ENCODE measurements at places on chromosomes 16 and 17. TPM values are rescaled to one million over a fixed set of nuclear protein-coding genes. Genes with fewer than 3 reads are reported as not detected.

DNA sequence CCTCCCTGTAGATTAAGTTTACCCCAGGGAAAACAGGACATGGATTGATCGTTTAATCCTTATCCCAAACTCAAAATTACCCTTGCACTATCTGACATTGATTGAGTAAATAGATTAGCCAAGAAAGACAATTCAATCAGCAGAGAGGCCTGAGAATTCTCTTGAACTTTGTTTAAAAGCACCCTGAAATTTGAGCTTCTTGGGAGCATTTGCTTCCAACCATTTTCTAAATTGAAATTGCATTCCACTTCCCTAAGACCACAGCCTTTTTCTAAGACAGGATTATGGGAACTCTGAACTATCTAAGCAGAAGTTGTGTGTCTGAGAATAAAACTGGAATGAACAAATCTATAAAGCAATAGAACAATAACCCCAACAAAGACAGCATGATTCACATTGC is 76.6 kb upstream of the TNRC6A start:
- H3K4me3 ChIP-seq: no peak overlapping the region
- H3K36me3 ChIP-seq: no peaks in the 10 kb centered on the region
- DNase-seq: no peak
- no peak overlapping the region for H3K27ac ChIP-seq
- H3K27me3 ChIP-seq: no peaks in the 10 kb centered on the region

DNA sequence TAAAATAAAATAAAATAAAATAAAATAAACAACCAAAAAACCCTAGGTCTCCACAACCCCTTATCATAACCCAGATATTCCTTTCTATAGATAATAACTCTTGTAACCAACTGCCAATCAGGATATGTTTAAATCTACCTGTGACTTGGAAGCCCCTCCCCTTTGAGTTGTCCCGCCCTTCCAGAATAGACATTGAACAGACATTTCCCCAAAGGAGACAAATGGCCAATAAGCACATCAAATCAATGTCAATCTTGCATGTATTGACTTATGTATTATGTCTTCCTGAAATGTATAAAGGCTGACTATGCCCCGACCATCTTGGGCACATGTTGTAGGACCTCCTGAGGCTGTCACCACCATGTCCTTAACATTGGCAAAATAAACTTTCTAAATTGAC is 1.5 kb upstream of the MAPK7 start:
- peaks cover 32% of the 10 kb centered on the region for H3K36me3 ChIP-seq
- H3K27me3 ChIP-seq: no peaks in the 10 kb centered on the region
- no peaks in the 10 kb centered on the region for H3K4me1 ChIP-seq
- peak overlapping the region; percentile 92 for H3K4me3 ChIP-seq
- H3K27ac ChIP-seq: peak overlapping the region; percentile 82

FOXJ1 gene
- total RNA-seq: 0.15 TPM

DNA sequence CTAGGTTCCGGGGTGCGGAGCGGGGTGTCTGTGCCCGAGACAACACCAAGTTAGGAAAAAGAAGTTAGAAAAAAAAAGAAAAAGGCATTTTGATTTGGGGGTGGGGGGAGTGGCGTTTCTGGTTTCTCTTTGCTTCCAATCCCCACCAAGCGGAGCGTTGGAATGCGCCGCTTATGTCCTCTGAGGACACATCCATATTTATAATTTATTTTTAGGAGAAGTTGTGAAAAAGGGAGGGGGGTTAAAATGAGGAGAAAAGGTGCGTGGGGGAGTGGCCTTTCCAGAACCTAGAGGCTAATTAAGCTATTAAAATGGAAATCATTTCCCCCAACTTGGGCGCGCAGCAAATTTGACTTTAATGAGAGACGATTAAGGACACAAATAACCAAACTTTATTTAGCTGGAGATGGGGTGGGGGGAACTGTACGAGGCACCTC is 232.1 kb downstream of the MRTFB start:
- no peak overlapping the region for H3K27ac ChIP-seq
- DNase-seq: no peak
- H3K36me3 ChIP-seq: peaks cover 25% of the 10 kb centered on the region
- H3K4me3 ChIP-seq: peak overlapping the region; percentile 82
- peaks cover 23% of the 10 kb centered on the region for H3K4me1 ChIP-seq

GRCh38 chr17:64096037-64096436 is 33.9 kb downstream of the ERN1 start:
- DNase-seq: no peak
- no peaks in the 10 kb centered on the region for H3K27me3 ChIP-seq
- peaks cover 16% of the 10 kb centered on the region for H3K36me3 ChIP-seq
- H3K27ac ChIP-seq: peak overlapping the region; percentile 68

GRCh38 chr16:69820926-69821541 is 58.9 kb downstream of the WWP2 start:
- H3K27me3 ChIP-seq: no peaks in the 10 kb centered on the region
- no peak overlapping the region for H3K27ac ChIP-seq
- no peak for DNase-seq

CEMP1 gene
- total RNA-seq: 0.86 TPM

TK1 gene
- total RNA-seq: 89.7 TPM

WNT9B gene
- total RNA-seq: not detected

SLFN12 gene
- total RNA-seq: 0.44 TPM

C16orf92 gene
- total RNA-seq: not detected

GRCh38 chr17:69335058-69335457 is 8.1 kb upstream of the ABCA5 start:
- no peak for DNase-seq
- no peaks in the 10 kb centered on the region for H3K36me3 ChIP-seq
- no peak overlapping the region for H3K4me3 ChIP-seq
- peak overlapping the region; percentile 10 for H3K27ac ChIP-seq
- no peaks in the 10 kb centered on the region for H3K27me3 ChIP-seq

AATK gene
- total RNA-seq: not detected

GRCh38 chr16:82682767-82683166 is 56.0 kb downstream of the CDH13 start:
- H3K27me3 ChIP-seq: peaks cover 58% of the 10 kb centered on the region
- DNase-seq: no peak
- no peaks in the 10 kb centered on the region for H3K4me1 ChIP-seq
- H3K27ac ChIP-seq: no peak overlapping the region

- H3K4me1 ChIP-seq: peaks cover 8% of the 10 kb centered on the region
- H3K27me3 ChIP-seq: peaks cover 34% of the 10 kb centered on the region
- H3K36me3 ChIP-seq: no peaks in the 10 kb centered on the region
Observed at GRCh38 chr17:81020767-81021497, 14.0 kb upstream of the BAIAP2 start.

DNA sequence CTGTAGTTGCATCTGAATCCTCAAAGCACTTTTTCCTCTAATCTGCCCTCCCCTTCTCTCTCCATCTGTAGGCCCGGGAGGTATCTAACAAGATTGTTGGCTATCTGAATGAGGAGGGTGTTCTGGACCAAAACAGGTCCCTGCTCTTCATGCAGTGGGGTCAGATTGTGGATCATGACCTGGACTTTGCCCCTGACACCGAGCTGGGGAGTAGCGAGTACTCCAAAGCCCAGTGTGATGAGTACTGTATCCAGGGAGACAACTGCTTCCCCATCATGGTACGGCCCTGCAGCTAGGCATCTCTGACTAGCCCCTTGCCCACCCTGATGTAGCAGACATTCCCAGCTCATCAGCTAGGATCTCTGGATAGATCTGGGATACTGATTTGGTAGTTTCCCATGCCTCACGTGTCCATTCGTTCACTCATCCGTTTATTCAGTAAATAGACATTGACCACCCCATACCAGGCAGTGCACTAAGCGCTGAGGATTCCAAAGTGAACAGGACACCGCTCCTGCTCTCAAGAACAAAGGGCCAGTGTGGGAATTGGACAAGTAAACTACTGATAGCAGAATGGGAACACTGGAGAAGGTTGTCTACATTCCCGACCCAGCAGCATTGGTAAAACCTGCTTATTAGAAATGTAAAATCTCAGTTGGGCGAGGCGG is 12.1 kb downstream of the LPO start:
- no peak overlapping the region for H3K4me3 ChIP-seq
- DNase-seq: no peak
- H3K4me1 ChIP-seq: no peaks in the 10 kb centered on the region
- no peaks in the 10 kb centered on the region for H3K36me3 ChIP-seq

DNA sequence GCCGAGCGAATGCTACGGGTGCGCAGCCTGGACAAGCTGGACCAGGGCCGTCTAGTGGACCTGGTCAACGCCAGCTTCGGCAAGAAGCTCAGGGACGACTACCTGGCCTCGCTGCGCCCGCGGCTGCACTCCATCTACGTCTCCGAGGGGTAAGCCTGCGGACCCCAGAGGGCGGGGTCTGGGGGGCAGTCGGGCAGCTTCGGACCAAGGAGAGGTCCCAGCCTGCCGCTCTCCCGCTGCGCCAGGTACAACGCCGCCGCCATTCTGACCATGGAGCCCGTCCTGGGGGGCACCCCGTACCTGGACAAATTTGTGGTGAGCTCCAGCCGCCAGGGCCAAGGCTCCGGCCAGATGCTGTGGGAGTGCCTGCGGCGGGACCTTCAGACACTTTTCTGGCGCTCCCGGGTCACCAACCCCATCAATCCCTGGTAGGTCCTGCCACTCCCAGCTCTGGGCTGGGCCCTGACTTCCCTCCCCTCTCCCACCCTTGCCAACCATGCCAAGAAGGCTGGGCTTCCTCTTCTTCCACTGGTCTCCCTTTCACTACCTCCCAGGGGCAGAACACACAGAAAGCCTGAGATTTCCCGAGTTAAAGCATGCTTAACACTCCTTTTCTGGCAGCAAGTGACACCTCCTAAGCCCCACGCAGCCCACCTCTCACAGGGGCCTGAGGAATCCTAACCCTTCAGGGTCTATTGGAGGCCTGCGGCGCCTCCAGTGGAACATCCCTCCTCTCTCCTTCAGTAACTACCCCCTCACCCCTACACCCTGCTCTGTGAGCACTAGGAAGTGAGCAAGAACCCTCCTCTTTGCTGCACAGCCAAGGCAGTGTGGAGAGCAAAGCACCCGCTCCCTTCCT is 3.2 kb downstream of the NAGS start:
- peaks cover 44% of the 10 kb centered on the region for H3K36me3 ChIP-seq
- H3K27me3 ChIP-seq: peaks cover 34% of the 10 kb centered on the region
- peaks cover 18% of the 10 kb centered on the region for H3K4me1 ChIP-seq
- peak overlapping the region; percentile 80 for H3K4me3 ChIP-seq
- DNase-seq: no peak

ZG16B gene
- 15.5 TPM for total RNA-seq

- peak; percentile 74 for DNase-seq
- H3K27ac ChIP-seq: peak overlapping the region; percentile 76
- peak overlapping the region; percentile 20 for H3K4me3 ChIP-seq
- peaks cover 10% of the 10 kb centered on the region for H3K27me3 ChIP-seq
- peaks cover 13% of the 10 kb centered on the region for H3K36me3 ChIP-seq
- peaks cover 18% of the 10 kb centered on the region for H3K4me1 ChIP-seq
Observed at GRCh38 chr16:65965628-65966027, 400.9 kb upstream of the CDH5 start.

DNA sequence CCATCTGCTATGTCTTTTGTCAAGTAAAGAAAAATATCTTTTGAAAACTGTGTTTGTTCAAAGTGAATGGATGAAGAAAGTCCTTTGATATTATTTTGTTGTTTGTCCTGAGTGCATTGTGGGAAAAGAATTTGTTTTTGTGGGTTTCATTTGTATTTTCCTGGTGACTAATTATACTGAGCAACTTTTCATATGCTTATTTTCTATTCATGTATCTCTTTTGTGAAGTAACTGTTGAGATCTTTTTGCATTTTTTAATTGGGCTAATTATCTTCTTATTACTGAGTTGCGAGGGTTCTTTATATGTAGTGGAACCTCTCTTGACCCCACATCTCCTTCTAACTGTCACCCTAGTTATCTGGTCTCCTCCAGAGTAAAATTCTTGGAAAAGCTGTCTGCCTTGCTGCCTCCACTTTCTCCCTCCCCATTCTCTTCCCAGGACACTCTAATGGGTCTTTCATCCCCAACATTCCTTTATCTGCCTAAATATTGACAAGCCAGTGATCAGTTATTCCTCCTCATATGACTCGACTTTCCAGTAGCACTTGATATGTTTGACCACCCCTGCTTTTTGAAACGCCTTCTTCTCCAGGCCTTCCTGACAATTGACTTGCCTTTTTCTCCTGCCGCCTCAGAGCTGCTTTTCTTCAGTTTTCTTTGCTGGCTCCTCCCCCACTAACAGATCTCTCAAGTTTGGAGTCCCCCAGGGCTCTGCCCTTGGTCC is 117.6 kb upstream of the HAS3 start:
- no peak for DNase-seq
- no peaks in the 10 kb centered on the region for H3K27me3 ChIP-seq
- no peak overlapping the region for H3K4me3 ChIP-seq

- H3K36me3 ChIP-seq: no peaks in the 10 kb centered on the region
- peaks cover 18% of the 10 kb centered on the region for H3K4me1 ChIP-seq
- peaks cover 19% of the 10 kb centered on the region for H3K27me3 ChIP-seq
- H3K4me3 ChIP-seq: no peak overlapping the region
Observed at GRCh38 chr16:68479271-68479670, 31.0 kb upstream of the SMPD3 start.

GRCh38 chr17:20114466-20114865 is 105.3 kb downstream of the SPECC1 start:
- no peaks in the 10 kb centered on the region for H3K4me1 ChIP-seq
- peaks cover 54% of the 10 kb centered on the region for H3K27me3 ChIP-seq
- H3K27ac ChIP-seq: no peak overlapping the region

DNA sequence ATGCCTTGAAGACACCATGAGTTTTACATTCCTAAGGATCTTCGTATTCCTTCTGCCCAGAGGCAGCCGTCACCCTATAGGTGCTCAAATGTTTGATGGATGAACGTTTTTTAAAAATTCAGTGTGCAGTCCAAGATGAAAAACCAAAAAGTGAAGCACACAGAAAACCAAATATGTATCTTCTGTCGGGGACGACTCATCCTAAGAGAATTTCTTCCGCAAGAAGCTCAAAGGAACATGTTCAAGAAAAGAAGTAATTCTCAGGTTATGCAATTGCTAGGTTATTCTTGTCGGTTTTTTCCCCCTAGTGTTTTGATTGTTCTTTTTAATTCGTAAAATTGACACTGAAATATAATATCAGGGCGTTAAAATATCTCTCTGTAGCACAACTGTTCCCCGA is 1.4 kb downstream of the CENPV start:
- no peaks in the 10 kb centered on the region for H3K27me3 ChIP-seq
- peaks cover 23% of the 10 kb centered on the region for H3K36me3 ChIP-seq
- peak overlapping the region; percentile 80 for H3K4me3 ChIP-seq

- peaks cover 5% of the 10 kb centered on the region for H3K36me3 ChIP-seq
- peaks cover 65% of the 10 kb centered on the region for H3K27me3 ChIP-seq
- H3K4me1 ChIP-seq: peaks cover 11% of the 10 kb centered on the region
- H3K27ac ChIP-seq: no peak overlapping the region
- H3K4me3 ChIP-seq: no peak overlapping the region
Observed at GRCh38 chr16:19898924-19899604, 14.4 kb upstream of the GPRC5B start.

KRT40 gene
- not detected for total RNA-seq

DNA sequence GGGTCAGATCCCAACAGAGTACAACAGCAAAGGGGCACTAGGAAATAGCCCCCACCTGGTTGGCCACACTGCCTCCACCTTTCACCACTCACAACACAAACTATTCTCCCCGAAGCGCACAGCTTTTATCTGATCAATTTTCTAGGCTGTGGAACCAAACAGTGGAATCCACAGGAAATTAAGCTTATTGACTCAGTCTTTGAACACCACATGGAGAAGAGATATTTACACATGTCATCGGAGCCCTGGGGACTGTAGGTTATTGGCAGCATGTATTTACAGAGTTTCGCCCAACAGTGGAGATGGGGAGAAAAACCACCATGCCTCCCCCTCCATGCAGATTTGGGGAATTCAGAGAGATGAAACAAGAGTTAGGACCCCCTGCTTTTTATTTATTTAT is 154.8 kb downstream of the XYLT1 start:
- no peak overlapping the region for H3K4me3 ChIP-seq
- no peaks in the 10 kb centered on the region for H3K36me3 ChIP-seq
- H3K27ac ChIP-seq: no peak overlapping the region
